AML-193 (cell line): ENCODE measurements at places on chromosomes 6 and 20.

GRCh38 chr6:3026791-3027626 lies 27.3 kb downstream of the NQO2 start:
- no peak for DNase-seq

- DNase-seq = no peak
Measured at GRCh38 chr6:40346246-40346645, 240.9 kb downstream of the LRFN2 start.

DNA sequence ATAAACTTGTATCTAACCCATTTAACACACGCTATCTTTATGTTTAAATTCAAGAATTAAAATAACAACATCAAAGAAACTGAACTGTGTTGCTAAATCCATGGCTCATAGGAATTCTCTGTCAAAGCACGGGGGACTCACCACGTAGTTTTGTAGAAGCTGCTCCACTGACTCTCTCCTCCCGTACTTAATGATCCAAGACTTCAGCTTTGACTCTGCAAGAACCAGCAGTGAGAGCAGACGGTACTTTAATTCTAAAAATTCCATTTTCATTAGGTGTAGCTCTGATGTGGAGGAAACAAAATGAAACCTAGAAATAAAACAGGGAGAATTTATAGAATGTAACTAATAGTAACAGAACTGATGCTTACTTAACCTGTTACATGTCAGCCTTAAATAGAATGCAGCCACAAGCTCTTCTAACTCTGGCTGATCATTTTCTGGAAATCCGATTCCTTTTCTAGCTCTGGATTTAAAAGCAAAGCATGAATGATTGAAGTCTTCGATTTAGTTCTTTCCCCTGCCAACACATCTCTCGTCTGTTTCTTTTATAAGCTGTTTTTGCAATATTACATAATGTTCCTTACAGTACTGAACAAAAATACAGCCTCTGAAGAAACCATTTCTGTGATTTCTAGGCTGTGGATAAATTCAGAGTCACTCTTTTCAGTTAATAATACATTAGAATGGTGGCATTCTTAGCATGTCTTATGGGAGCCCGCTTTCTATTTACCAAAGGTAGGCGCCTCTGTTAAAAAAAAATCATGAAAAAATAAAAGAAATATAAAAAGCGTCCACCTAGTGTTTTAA lies 165.5 kb downstream of the SYNE1 start:
- no peak for DNase-seq

DNA sequence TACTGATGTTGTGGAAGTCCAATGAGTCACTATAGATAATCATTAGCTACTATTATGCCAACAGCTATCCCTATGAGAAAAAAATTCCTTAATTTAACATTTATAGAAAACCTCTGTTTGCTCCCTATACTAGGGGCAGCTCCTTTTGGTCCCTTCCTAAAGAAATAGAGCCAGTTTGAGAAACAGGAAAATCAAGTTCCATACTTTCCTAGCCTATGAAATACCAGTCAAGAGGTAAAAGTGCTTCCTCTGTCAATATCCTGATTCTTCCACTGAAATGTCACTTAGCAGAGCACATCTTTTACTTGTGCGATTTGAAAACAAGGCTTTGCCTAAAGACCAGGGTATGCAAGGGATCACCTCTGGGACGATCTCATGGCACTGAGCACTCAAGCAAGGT lies 14.5 kb upstream of the TRIM39 start:
- DNase-seq = no peak

- peak; percentile 83 for DNase-seq
Measured at GRCh38 chr6:135088818-135089809, 34.5 kb upstream of the HBS1L start.

DNA sequence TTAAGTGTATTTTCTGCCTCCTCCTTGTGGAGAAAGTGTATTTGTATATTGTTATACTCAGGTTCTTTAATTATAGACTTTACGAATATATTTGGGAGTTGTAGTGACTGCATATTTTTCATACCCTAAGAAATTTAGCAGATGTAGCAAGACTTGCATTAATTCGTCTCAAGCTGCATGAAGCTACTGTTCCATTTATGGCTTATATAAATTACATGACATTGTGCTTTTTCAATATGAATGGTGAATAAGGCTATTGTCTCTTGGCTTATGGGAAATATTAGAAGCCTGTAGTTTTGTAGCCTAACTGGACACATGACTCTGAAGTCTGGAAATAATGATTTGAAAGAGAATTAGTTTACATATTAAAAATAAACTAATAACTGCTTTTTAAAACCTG lies 2.4 kb downstream of the ADGRG6 start:
- DNase-seq = no peak

GRCh38 chr6:127345521-127345920 lies 2.1 kb upstream of the ECHDC1 start:
- no peak for DNase-seq

DNA sequence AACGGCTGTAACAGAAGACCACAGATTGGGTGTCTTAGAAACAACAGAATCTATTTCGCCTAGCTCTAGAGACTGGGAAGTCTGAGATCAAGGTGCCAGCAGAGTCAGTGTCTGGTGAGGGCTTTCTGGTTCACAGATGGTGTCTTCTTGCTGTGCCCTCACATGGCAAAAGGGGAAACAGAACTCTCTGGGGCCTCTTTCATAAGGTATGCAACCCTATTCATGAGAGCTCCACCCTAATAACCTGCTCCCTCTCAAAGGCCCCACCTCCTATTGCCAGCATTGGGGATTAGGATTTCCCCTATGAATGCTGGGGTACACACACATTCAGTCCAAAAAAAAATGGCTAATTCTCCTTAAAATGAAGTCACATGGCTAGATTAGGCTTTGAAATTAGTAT lies 10.0 kb downstream of the TXNDC5 start:
- no peak for DNase-seq

DNA sequence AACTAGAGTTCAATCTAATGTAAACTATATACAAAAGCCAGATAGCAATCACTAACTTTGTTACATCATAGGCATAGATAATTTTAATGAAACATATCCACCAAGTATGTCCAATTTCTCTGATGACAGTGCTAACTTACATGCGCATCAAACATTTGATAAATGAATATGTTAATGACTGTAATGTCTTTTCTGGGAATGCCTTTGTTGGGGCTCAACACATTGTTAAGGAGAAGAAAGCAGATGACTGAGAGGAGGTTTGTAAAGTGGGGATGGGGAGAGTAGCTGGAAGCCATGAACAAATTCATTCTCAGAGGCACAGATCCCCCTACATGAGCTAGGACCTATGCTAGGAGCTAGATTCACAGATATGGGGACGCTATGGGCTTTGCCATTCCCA lies 950.0 kb downstream of the KIF16B start:
- no peak for DNase-seq

- DNase-seq = no peak
Measured at GRCh38 chr6:110614586-110614985, 138.2 kb upstream of the SLC22A16 start.

DNA sequence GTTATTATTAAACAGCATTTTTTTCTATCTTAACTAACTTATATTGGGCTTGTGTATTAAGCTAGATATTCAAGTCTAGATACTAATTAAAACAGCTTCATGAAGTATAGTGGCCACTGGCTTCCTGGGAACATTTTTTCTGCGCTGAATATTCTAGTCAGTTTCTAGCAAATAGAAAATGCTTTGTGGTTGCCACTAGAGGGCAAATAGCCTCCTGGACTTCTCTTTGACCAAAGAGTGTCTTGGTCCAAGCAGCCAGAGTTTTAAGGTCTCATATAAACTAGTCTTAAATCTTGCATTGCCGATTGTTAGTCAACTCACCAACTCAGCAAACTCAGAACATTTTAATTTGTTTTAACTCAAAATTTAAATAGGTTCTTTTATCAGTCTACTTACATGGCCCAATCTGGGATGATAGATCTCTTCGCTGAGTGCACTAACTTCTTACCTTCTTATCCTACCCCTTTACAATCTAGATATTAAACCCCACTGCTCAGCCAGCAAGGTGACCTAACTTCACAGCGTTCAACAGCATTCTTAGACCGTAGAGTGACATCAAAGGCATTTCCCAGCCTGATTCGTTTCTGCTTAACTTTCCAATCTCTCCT lies 24.6 kb upstream of the ID4 start:
- peak; percentile 37 for DNase-seq

GRCh38 chr6:129575378-129576118 lies 134.4 kb downstream of the ARHGAP18 start:
- DNase-seq = peak; percentile 71

DNA sequence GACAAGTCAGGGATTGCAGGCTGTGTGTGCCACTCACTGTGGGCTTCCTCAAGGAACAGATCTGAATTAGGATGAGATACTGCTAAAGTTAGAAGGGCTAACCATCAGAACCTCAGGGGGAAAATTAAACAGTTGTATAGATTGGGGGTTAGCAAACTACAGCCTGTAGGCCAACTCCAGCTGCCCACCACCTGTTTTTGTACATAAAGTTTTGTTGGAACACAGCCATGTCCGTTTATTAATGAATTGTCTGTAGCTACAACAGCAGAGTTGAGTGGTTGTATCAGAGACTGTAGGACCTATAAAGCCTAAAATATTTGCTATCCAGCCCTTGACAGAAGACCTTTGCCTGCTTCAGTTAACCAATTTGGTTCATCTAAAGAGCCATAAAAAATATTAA lies 127.2 kb upstream of the ECI2 start:
- DNase-seq = no peak

DNA sequence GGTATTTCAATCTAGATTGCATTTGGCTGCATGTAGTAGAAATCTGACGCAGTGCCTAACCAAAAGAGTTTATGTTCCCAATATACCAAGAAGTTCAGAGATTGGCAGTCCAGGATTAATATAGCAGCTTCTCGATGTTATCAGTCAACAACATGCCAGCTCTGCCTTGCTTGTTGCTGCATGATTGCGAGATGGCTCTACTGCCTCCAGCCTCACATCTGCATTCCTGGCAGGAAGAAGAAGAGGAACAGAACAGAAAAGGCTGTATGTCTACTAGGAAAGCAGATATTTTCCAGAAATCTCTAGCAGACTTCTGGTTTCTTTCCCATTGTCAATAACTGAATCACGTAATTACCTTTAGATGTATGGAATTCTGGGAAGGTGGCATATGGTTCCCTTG lies 60.8 kb downstream of the SLC35D3 start:
- no peak for DNase-seq

DNA sequence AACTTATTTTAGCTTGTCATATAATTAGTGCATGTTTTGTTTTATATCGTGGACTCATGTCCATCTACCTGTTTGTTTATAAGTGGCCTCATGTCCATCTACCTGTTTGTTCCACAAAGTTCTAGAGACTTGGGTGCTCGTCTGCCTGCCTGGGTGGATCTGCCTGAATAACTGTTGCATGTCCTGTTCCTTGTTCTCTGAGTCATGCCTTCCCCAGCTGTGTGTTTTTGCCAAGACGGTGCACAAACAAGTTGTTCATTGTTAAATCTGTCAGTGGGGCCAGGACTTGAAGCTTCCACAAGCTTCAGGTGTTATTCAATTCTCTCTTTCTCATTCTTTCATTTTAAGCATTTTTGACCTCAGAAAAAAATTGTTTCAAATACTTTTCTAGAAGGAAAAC lies 358.0 kb upstream of the CITED2 start:
- DNase-seq = no peak

GRCh38 chr6:151698931-151699700 lies 108.4 kb upstream of the ESR1 start:
- DNase-seq = no peak

GRCh38 chr6:50145125-50145524 lies 95.4 kb upstream of the DEFB112 start:
- DNase-seq = peak; percentile 38

- DNase-seq = peak; percentile 31
Measured at GRCh38 chr20:44733341-44734069, 12.2 kb upstream of the KCNK15 start.

GRCh38 chr6:159267165-159267564 lies 98.0 kb downstream of the FNDC1 start:
- DNase-seq = no peak

- no peak for DNase-seq
Measured at GRCh38 chr6:42366011-42366705, 85.6 kb downstream of the TRERF1 start.

- DNase-seq = no peak
Measured at GRCh38 chr6:56065408-56065807, 182.0 kb downstream of the COL21A1 start.

GRCh38 chr6:36075656-36076055 lies 48.0 kb downstream of the MAPK14 start:
- peak; percentile 11 for DNase-seq

DNA sequence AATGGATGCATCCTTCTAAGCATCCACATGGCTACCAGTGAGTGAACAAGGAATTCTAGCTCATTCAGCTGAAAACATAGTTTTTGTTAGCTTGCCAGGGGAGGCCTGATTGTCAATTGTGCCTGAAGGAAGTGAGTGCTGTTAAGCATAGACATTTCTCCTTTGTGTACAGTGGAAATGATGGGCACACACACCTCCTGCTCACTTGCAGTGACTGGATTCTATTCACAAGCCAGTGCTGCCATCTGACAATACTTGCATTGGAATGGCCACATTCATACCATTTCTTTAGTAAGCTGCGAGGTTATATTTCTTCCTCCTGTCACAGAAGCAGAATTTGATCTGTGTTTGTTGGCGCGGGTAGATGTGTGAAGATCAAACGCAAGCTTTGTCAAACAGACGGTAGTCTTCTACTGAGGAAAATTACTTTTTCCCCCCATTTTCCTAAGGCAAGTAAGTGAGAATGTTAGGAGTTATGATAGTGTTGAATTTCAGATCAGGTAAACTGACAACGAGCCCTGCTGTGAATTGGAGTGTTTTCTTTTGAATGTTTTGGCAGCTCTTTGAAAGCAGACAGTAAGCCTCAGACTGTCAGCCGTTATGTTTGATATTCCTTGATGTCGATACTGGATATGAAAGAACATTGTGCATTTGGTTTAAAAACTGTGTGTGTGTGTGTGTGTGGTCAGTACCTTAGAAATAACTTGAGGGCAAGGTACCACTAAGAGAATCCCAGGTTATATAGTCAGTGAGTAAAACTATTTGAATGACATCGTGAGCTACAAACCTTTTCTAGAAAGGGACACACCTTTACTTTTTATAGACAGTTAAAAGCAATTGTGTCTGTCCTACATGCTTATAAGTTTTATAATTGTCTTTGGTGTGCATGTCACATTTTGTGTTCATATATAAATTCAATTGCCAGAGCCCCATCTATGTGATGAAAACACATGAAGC lies 84.2 kb upstream of the BMP2 start:
- DNase-seq = no peak

DNA sequence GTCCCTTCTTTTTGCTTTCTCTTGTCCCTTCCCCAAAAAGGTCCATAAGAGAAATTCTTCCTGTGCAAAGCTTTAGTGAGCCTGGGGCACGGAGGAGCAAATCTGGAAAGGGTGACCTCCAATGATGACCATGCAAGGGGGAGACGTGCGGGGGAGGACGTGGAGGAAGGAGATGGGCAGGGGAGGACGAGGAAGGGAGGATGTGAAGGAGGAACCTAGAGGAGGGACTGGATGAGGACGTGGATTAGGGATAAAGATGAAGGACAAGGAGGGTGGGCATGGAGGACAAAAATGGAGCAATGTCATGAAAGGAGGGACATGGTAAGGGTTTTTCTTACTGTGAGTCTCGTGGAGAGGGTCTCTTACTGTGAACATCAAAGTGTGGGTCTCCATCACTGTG lies 139.5 kb downstream of the ERMARD start:
- DNase-seq = no peak

GRCh38 chr6:132780770-132781371 lies 17.6 kb downstream of the SLC18B1 start:
- DNase-seq = peak; percentile 31
